ENCODE measurements at places on chromosomes 5 and 9.

- no peak overlapping the region for H3K27ac ChIP-seq
- H3K27me3 ChIP-seq: no peaks in the 10 kb centered on the region
- DNase-seq: no peak
- H3K4me1 ChIP-seq: no peaks in the 10 kb centered on the region
- H3K4me3 ChIP-seq: no peak overlapping the region
Measured at GRCh38 chr9:112149211-112149610, 25.9 kb downstream of the SUSD1 start.

DNA sequence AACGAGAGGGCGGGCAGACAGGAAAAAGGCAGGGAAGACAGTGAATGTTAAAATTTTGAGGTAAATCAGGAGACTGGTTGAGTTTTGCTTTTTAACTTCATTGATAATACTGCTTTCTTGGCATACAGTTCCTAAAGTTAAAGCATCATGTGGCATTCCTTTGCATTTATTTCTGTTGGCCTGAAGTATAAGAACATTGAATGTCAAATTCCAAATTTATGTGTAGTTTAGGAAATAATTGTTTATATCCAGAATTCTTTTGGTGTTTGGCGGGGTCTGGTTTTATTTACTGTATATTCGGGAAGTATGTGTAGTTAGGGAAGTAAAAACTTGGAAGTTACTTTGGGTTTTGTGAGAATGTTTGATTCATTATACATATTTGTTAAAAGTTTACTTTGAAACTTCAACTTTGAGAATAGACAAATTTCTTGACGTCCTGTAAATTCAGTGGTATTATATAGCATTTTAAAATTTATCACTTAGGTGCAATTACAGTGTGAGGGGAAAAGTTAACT lies 83.2 kb downstream of the PTPDC1 start:
- H3K27me3 ChIP-seq: no peaks in the 10 kb centered on the region
- no peaks in the 10 kb centered on the region for H3K36me3 ChIP-seq
- peak overlapping the region; percentile 100 for H3K27ac ChIP-seq
- H3K4me3 ChIP-seq: peak overlapping the region; percentile 92
- no peak for DNase-seq

DNA sequence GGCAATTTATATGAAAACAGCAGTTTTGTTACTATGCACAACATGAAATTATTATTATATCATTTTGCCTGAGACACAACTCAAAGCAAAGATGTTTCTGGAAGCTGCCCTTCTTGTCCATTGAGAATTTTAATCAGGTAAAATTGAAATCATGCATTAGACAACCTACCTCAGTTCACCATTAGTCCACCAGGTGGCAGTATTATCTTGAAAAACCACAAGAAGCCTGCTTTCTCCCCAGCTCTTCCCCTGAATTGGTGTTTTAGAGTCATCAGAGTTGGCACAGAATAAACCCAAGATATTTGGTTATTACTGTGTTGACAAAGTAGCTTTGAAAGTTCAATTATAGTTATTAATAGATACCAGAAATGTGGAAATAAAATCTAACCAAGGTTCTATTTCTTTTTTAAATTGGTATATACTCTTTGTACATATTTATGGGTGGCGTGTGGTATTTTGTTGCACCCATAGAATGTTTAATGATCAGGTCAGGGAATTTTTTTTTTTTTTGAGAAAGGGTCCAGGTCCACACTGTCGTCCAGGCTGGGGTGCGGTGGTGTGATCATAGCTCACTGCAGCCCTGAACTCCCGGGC lies 25.7 kb downstream of the UTP15 start:
- H3K4me3 ChIP-seq: no peak overlapping the region
- H3K27me3 ChIP-seq: no peaks in the 10 kb centered on the region
- no peaks in the 10 kb centered on the region for H3K36me3 ChIP-seq
- no peak overlapping the region for H3K27ac ChIP-seq

- no peaks in the 10 kb centered on the region for H3K36me3 ChIP-seq
- no peak for DNase-seq
- peak overlapping the region; percentile 67 for H3K27ac ChIP-seq
- no peaks in the 10 kb centered on the region for H3K27me3 ChIP-seq
Measured at GRCh38 chr5:126508962-126509279, 85.7 kb downstream of the GRAMD2B start.

- no peak for DNase-seq
- no peaks in the 10 kb centered on the region for H3K4me1 ChIP-seq
- H3K36me3 ChIP-seq: no peaks in the 10 kb centered on the region
- no peak overlapping the region for H3K27ac ChIP-seq
Measured at GRCh38 chr5:103783669-103784068, 221.1 kb upstream of the NUDT12 start.

GRCh38 chr5:56671571-56671970 lies 143.8 kb upstream of the MAP3K1 start:
- DNase-seq: no peak
- no peaks in the 10 kb centered on the region for H3K27me3 ChIP-seq
- no peak overlapping the region for H3K27ac ChIP-seq
- H3K4me1 ChIP-seq: no peaks in the 10 kb centered on the region

DNA sequence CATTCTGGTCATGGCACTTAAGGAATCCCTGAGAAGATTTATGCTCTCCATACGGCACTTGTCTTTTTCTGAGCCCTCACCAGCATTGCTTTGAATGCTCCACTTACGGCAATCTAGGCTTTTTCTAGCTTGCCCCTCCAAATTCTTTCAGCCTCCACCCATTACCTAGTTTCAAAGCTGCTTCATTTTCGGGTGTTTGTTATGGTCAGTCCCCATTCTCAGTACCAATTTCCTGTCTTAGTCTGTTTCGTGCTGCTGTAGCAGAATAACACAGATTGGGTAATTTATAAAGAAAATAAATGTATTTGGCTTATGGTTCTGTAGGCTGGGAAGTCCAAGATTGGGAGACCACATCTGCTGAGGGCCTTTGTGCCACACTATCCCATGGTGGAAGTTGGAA lies 42.0 kb downstream of the ARHGEF28 start:
- peaks cover 7% of the 10 kb centered on the region for H3K4me1 ChIP-seq
- no peaks in the 10 kb centered on the region for H3K27me3 ChIP-seq
- H3K27ac ChIP-seq: no peak overlapping the region

DNA sequence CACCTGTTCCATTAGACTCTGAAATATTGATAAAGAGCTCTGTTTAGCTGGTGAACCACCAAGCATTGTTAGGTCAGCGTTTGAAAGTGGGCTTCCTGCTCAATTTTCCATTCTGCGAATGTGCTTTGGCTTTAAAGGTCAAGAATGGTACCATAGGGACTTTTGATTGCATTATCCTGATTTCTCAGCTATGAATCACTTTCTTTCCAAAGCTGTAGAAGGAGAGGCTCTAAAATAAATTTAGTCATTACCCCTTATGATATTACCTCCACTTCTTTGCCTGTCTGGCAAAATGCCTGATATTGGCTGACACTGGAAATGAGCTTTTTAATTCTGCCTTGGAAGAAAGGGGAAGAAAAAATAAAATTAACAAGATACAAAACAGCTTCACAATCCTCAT lies 237.2 kb upstream of the CTNND2 start:
- H3K4me1 ChIP-seq: no peaks in the 10 kb centered on the region
- H3K27me3 ChIP-seq: no peaks in the 10 kb centered on the region

- no peak overlapping the region for H3K27ac ChIP-seq
- H3K4me1 ChIP-seq: no peaks in the 10 kb centered on the region
- no peaks in the 10 kb centered on the region for H3K36me3 ChIP-seq
- H3K27me3 ChIP-seq: no peaks in the 10 kb centered on the region
- no peak for DNase-seq
Measured at GRCh38 chr5:72688916-72689315, 127.5 kb upstream of the TNPO1 start.

DNA sequence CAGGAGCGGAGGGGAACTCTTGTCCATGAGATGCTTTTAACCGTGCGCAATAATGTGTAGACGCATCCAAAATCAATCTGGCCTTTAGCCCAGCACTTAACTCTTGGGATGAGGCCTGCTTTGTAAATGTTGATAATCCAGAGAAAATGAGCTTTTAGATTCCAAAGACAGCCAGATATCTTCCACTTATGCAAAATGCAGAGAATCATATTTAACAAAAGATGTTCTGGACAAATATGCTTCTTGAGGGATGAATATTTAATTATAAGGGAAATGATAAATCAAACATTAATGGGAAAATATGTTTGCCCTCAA lies 5.6 kb downstream of the S1PR3 start:
- DNase-seq: no peak
- H3K4me3 ChIP-seq: peak overlapping the region; percentile 95
- H3K27me3 ChIP-seq: no peaks in the 10 kb centered on the region
- no peaks in the 10 kb centered on the region for H3K36me3 ChIP-seq
- H3K27ac ChIP-seq: peak overlapping the region; percentile 100

DNA sequence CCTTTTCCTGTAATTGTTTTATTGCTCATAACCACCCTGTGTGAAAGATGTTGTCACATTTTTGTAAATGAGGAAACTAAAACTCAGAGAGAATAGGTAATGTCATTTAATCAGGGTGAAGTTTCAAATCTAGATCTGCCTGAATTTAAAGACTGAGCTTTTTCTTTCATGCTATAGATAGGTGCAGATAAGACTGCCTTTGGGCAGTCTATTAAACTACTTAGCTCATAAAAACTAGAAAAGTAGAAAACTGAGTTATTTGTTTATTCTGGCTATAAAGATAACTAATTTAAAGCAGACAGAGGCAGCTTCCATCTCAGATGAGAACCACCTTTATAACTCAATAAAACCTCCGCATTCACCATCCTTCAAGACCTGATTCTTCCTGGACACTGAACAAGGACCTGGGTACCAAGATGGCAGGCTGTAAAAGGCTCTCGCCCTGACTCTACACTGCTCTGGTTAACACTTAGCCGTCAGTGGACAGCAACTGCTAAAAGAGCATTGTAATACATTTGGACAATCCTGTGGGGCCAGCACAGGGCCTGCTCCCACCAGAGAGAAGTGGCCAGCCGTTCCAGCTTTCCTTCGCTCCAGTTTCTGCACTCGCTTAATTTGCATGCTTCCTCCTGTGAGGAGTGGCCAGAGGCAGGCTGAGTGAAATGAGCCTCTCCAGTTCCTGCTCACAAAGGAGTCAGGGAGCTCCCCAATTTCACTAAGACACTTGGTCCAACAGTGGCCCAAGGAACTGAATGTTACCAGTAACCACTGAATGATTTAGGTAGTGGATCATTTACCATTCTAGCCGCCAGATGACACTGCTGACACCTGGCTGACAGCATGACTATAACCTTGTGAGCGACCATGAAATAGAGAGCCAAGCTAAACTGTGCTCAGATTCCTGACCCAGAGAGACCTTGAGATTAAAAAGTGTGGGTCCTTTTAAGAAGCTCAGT lies 566.4 kb downstream of the EFNA5 start:
- no peaks in the 10 kb centered on the region for H3K27me3 ChIP-seq
- no peak overlapping the region for H3K27ac ChIP-seq
- no peaks in the 10 kb centered on the region for H3K36me3 ChIP-seq
- H3K4me1 ChIP-seq: no peaks in the 10 kb centered on the region

DNA sequence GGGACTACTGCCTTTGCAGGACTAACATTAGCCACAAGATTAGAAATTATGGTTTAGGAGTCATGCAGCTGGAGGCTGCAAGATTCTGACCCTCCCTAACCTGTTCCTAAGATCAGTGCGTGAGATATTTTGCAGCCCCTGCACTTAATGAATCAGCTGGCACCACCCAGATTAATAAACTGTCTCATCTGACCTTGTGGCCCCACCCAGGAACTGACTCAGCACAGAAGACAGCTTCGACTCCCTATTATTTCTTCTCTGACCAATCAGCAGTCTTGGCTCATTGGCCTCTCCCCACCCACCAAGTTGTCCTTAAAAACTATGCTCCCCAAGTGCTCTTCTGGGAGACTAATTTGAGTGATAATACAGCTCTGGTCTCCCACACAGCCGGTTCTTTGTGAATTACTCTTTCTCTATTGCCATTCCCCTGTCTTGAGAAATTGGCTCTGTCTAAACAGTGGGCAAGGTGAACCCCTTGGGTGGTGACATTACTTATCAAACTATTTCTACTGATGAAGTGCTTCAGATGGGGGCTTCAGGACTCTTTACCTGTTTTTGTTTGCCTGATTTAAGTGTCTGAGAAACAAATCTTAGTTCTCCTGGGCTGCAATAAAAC lies 17.0 kb downstream of the CTSL start:
- no peak overlapping the region for H3K27ac ChIP-seq
- no peaks in the 10 kb centered on the region for H3K36me3 ChIP-seq
- no peak for DNase-seq
- no peaks in the 10 kb centered on the region for H3K4me1 ChIP-seq

- H3K27ac ChIP-seq: no peak overlapping the region
- H3K27me3 ChIP-seq: no peaks in the 10 kb centered on the region
- no peak for DNase-seq
- H3K4me3 ChIP-seq: no peak overlapping the region
- H3K36me3 ChIP-seq: no peaks in the 10 kb centered on the region
Measured at GRCh38 chr5:93723005-93723404, 18.4 kb downstream of the POU5F2 start.

DNA sequence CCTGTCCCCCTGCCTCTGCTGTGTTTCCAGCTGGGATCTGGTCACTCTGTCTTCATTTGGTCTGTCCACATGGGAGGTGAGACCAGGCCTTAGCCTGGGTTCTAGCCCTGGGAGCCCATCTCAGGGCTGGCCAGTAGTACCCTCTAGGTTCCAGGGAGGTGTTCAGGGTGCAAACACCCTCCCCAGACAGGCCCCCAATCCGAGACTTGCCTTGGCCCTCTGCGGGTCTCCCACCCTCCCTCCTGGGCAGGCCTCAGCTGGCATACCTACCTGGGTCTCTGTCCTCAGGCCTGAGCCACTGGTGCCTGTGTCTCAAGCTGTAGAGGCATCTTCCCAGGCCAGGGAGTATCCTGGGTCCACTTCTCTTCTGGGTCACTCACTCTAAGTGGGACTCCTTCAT lies 925 bp upstream of the SAPCD2 start:
- H3K4me3 ChIP-seq: no peak overlapping the region
- no peak overlapping the region for H3K27ac ChIP-seq
- H3K36me3 ChIP-seq: no peaks in the 10 kb centered on the region
- no peak for DNase-seq

GRCh38 chr9:19387317-19387716 lies 7.3 kb upstream of the RPS6 start:
- no peak overlapping the region for H3K27ac ChIP-seq
- no peaks in the 10 kb centered on the region for H3K36me3 ChIP-seq
- H3K4me3 ChIP-seq: no peak overlapping the region
- H3K27me3 ChIP-seq: no peaks in the 10 kb centered on the region
- no peaks in the 10 kb centered on the region for H3K4me1 ChIP-seq
- no peak for DNase-seq

GRCh38 chr9:99299211-99300102 lies 77.4 kb downstream of the SEC61B start:
- no peak overlapping the region for H3K27ac ChIP-seq
- no peaks in the 10 kb centered on the region for H3K36me3 ChIP-seq

DNA sequence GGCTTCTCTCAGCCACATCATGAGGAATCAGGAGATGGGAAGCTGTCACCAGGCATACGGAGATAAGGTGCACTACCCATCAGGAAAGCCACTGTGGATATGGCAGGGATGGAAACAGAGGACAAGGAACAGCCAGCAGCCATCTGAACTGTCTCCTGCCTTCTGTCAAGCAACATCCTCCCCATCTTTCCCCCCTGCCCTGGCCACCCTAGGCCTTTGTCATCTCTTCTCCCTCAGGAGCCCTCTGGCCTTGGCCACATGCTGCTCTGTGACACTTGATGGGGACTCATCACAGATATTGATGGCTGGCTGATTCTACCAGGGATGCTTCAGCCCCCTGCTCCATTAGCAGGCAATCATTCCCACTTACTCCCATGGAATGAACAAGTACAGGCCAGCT lies 21.1 kb upstream of the MEIKIN start:
- no peak overlapping the region for H3K4me3 ChIP-seq
- H3K27me3 ChIP-seq: no peaks in the 10 kb centered on the region
- DNase-seq: no peak
- no peak overlapping the region for H3K27ac ChIP-seq

- no peak overlapping the region for H3K27ac ChIP-seq
- no peak overlapping the region for H3K4me3 ChIP-seq
- peaks cover 33% of the 10 kb centered on the region for H3K4me1 ChIP-seq
- H3K36me3 ChIP-seq: no peaks in the 10 kb centered on the region
Measured at GRCh38 chr5:149212198-149212951, 59.3 kb upstream of the AFAP1L1 start.

Measured in esophagus muscularis mucosa (tissue), 4 donors.